ENCODE measurements at places on chromosomes 7 and 10.

DNA sequence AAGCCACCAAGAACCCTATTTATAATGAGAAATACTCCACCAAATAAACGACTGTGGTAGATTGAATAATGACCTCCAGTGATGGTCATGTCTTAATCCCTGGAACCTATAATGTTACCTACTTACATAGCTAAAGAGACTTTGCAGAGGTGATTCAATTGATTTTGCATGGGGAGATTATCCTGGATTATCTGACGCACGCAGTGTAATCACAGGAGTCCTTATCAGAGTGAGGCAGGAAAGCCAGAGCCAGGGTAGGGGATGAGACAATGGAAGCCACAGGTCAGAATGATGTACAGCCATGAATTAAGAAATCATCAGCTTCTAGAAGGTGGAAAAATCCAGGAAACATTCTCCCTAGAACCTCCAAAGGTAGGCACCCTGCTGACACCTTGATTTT lies 286.4 kb upstream of the SP4 start:
- DNase-seq: no peak

GRCh38 chr7:86848226-86848625 lies 204.5 kb downstream of the GRM3 start:
- no peak for DNase-seq

- DNase-seq: no peak
Measured at GRCh38 chr7:50509459-50509858, 55.7 kb downstream of the DDC start.

- no peak for DNase-seq
Measured at GRCh38 chr10:53839440-53840039, 961.5 kb downstream of the PCDH15 start.

- no peak for DNase-seq
Measured at GRCh38 chr7:35975851-35976454, 175.1 kb downstream of the SEPTIN7 start.

GRCh38 chr7:121730869-121731268 lies 142.1 kb upstream of the PTPRZ1 start:
- DNase-seq: no peak

GRCh38 chr7:6628045-6628444 lies 9.1 kb upstream of the ZNF316 start:
- DNase-seq: no peak

DNA sequence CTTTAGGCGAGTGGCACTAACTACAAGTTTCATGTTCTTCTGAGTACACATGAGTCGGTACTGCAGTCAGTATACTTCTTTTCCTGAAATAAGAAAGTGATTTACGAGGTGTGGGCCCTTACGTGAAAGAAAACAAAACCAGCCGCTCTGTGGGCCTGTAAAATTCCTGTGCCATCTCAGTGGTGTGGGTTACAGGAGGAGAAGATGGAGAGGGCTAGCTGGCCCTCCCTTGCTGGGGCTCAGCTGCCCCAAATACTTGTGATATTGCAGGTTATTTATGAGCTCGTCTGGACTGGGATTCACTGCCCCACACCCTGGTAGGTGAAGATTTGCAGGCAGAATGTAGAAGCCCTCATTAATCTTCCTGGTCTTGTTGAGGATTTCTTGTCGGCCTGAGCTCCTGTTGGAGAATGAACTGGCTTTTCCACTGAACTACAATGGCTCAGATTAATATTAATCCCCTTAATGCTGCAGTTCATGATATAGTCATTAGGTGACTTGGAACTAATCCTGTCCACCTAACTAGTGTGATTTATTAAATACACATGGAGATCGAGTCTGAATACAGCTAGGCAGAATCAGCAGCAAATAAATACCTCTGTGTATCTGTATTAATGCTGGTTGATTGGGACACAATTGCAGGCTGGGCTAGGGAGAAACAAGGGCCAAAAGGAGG lies 68.0 kb downstream of the GBF1 start:
- no peak for DNase-seq

GRCh38 chr7:150981644-150982043 lies 3.5 kb upstream of the KCNH2 start:
- no peak for DNase-seq

Measured in stimulated activated CD8-positive, alpha-beta memory T cell treated with anti-CD3 and anti-CD28 coated beads, Interleukin-4, amount 100 ng/mL, for 48 hours (primary cell).